ENCODE measurements at places on chromosomes 3 and 15.
A peak's percentile ranks its signal among the peaks of the same experiment; 100 is the strongest.

DNA sequence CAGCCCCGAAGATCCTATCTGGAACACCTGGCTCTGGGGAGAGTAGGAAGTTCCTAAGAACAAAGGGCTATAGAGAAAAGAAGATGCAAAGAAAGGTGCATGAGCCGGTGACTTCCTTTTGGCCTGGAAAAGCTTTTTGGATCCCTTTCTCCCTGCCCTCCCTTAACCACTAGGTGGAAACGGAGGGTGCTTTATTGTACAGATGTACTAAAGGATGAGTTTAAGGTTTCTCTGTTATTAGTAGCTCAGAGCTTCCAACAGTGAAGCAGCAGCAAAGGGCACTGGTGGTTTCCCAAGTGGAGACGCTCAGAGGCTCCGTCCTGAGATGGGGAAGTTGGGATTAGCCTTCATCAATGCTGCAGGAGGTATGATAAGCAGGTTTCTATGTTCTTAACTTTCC lies 5.9 kb upstream of the ADGRG7 start:
- peak; percentile 43 for DNase-seq

DNA sequence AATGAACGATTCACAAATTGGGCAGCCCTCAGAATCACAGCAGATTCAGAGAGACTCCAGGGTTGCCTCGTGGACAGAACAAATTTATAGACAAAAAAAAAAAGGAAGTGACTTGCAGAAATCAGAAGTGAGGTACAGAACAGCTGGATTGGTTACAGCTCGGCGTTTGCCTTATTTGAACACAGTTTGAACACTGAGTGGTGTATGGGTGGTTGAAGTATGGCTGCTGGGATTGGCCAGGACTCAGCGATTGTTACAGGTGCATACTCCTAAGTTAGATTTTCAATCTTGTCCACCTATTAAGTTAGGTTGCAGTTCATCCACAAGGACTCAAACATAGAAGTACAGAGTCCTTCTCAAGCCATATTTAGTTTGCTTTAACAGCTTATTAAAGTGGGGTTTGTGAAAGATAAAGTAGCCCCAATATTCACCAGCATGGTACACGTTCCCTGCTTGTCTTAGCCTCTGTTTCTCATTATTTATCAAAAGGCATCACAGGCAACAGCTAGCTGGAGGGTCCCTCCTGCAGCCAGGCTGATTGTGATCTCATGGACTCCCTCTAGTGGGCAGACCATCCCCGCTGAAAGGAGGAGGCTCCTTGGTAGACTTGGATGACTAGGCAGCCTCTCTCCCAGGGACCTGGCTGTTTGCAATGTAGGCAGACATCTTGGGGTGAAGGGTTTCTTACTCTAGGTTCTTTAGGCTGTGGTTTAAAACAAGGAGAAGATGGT lies 17.6 kb upstream of the ALDH1L1 start:
- peak; percentile 61 for DNase-seq

- no peak for DNase-seq
Measured at GRCh38 chr15:51450001-51450400, 108.5 kb downstream of the GLDN start.

- no peak for DNase-seq
Measured at GRCh38 chr15:60049948-60050347, 45.8 kb downstream of the FOXB1 start.

DNA sequence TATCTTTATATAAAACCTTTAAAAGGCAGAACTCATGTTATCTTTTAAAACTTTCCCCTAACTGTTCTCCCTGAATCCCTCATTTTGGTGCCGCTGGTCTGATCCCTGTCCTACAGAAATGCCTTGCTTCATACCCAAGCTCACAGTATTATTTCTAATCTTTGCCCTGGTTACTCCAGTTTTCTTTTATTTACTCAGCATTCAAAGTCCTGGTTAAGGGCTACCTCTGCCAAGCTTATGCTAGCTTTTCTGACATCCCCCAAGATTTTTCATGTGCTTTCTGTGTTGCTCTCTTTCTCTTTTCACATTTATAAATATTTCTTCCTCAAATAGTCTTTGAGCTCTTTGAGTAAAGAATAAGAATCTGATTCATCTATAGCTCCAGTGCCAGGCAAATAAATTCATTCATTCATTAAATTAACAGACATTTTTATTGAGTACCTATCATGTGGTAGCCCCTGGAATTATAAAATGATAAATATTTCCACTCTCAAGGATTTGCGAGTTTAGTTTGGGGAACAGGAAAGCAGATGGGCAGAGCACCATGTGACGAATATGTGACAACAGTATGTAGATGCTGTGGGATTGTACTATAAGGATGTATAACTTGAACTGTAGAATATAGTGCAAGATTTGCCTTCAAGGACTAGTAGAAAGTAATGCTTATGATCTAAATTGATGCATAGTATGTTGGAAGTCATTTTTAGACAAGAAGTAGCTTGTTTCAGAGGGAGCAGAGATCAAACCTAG lies 247.5 kb downstream of the LPP start:
- no peak for DNase-seq

DNA sequence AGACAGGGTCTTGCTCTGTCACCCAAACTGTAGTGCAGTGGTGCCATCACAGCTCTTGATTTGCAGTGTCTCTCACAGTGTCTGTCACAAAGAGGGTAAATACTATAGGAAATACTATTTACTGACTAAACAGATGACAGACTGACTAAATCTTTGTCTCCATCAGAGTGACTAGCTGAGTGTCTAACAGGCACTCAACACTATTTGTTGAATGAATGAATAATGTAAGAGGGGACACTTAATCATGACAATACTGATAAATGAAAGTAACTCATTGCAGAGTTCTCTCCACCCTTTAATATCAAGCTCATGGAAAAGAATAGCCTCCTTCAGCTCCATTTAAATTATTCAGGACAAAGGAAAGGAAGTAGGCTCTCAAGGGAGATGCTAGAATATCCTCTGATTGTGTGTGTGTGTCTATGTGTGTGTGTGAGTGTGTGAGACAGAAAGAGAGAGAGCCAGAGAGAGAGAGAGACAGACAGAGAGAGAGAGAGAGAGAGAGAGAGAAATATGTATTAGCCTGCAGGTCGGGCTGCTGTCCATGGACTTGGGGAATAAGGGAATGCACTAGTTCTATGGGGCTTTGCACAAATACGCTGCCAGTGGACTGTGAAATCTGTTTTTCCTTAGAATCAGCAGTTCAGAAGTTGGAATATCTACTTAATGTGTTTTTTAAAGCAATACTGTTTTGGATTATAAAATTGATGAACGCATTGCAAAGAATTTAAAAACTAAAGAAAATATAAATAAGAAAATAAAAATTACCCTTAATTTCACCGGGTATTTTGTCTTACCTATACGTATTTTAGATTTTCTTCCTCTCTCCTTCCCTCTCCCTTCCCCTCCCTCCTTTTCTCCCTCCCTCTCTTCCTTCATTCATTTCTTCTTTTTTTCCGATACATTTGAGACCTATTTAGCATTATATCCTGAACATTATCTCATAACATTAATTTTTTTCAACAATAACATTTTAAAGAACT lies 132.9 kb upstream of the LRIG1 start:
- peak; percentile 7 for DNase-seq

DNA sequence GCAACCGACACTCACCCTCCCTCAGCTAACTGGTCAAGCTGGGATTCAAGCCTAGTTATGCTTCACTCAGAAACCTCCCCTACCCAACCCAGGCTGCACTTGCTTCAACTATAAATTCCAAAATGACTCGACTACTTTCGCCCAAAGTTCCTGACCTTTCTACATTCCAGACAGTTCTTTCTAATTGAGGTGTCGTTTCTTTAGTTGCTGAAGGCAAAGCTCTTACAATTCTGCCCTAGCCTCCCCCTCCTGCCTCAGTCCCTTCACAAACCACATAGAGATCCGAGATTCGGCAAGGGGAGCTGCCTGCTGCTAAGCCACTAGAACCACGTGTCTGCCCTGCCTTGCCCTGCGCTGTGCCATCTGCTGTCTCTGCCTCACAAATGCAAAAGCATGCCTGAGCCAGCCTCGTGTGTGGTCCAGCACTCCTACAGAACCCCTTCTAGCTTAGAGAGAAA lies 74.7 kb upstream of the SH3GL3 start:
- DNase-seq, result peak; percentile 45

- peak; percentile 32 for DNase-seq
Measured at GRCh38 chr3:188082450-188082849, 71.5 kb upstream of the LPP start.

DNA sequence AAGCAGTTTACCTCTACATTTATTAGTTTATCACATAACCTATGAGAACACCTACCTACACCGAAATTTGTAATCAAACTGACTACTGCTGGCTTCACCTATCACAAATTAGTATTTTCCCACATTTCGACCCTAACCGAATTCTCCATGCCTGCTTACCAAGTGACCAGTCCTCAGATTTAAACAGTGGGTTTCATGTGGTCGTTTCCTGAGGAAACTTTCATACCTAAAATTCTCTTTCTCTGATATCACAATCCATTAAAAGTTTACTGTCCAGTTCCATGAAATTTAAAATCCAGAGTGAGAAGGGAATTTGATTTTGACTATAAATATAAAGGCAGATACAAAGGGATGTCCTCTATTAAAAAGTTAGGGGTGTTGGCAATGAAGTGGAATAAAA lies 1.9 kb downstream of the PLOD2 start:
- DNase-seq, result no peak

- DNase-seq, result peak; percentile 35
Measured at GRCh38 chr3:9704347-9705322, 1.0 kb downstream of the CPNE9 start.

DNA sequence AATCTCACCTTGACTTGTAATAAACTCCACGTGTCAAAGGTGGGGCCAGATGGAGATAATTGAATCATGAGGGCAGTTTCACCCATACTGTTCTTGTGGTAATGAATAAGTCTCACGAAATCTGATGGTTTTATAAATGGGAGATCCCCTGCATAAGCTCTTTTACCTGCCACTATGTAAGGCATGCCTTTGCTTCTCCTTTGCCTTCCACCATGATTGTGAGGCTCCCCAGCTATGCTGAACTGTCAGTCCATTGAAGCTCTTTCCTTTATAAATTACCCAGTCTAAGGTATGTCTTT lies 45.5 kb downstream of the SUCNR1 start:
- no peak for DNase-seq

DNA sequence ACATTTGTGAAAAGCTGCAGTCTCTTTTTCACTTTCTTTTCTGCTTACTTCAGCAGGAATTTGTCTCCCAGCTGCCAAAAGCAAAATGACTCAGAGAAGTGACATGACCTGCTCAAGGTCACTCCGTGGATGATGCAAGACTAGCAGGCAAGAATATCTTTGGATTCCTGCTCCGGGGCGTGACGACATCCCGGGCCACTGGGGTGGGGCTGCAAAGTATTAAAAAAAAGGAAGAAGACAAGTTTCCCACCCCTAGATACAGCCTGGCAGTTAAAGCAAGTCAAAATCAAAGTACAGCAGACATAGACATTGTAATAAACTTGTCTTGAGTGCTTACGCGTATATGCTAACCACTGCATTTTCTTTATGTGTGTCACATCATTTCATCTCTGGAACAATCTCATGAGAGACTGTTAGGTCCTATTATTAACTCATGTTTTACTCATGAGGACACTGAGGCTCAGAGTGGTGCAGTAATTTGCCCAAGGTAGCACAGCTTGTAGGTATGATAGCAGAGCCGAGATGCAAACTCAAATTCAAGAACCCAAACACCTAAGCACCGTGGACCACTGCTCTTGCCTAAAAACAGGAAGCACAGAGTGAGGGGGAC lies 485.2 kb upstream of the PROK2 start:
- peak; percentile 96 for DNase-seq

DNA sequence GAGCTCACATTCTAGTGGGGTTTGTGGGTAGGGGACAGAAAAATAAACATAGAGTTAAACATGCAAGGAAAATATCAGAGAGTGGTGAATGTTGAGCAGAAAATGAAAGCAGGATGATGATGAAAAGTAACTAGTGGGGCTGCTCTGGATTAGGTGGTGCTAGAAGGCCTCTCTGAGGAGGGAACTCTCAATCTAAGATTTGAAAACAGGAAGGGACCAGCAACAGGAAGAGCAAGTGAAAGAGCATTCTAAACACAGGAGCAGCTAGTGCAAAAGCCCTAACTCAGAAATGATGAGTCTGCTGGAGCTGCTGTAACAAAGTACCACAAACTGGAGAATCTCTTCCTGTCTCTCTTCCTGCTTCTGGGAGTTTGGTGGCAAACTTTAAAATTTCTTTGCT lies 468.6 kb upstream of the AGTR1 start:
- DNase-seq, result peak; percentile 6

GRCh38 chr3:54527953-54528352 lies 399.9 kb downstream of the LRTM1 start:
- DNase-seq, result peak; percentile 73

DNA sequence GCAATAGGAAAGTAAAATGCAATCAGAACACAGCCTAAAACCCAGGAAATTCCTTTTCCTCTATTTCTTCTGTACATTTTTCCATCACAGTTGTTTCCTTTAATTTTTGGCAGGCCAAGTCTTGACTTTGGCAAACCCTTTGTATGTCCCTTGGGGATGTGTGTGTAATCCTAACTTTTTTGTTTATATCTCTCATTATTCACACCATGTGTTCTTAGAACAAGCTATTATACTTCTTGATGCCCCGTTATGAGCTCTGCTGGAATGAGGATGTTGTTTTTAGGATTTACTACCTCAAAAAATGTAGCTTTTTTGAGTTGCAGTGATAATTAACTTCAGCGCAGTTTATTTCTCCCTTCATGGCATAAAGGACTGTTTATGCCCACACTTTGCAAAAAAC lies 123.4 kb downstream of the ABI3BP start:
- DNase-seq, result peak; percentile 94

DNA sequence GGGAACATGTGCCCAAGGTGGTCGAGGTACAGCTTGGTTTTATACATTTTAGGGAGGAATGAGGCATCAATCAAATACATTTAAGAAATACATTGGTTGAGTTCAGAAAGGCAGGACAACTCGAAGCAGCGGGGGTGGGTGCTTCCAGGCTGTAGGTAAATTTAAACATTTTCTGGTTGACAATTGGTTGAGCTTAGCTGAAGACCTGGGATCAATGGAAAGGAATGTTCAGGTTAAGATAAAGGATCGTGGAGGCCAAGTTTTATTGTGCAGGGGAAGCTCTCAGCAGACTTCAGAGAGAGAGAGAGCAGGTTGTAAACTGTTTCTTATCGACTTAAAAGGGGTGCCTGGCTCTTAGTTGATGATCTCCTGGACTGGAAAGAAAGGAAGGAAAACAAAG lies 11.3 kb downstream of the CPN2 start:
- DNase-seq, result no peak

- no peak for DNase-seq
Measured at GRCh38 chr15:57943171-57943570, 122.3 kb downstream of the ALDH1A2 start.

- peak; percentile 97 for DNase-seq
Measured at GRCh38 chr3:125916376-125916978, 52.5 kb upstream of the ROPN1B start.

Data from fibroblast of skin of scalp (primary cell).